H9 (cell line): ENCODE measurements at places on chromosomes 3 and 15.

- DNase-seq: peak; percentile 86
These were observed 32.2 kb upstream of the LACTB start for GRCh38 chr15:63089260-63090043.

DNA sequence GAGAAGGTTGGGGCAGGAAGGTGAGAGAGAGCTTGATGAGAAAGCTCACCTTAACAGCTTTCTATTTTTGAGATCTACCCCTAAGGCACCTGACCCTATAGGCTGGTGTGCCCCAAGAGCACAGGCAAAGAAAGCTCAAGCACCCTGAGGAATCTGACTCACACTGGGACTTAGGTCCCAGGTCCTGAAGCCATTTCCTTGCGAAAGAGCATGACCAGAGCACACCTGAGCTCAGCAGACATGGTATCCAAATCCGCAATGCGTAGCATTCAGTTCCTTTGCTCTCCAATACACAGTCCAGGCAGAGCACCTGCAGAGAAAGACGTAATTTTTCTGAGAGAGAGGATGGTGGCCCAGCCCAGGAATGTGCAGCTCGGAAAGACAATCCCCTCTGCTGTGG is 112.1 kb upstream of the LPP start:
- DNase-seq: peak; percentile 32

GRCh38 chr3:187902936-187903335 is 157.7 kb upstream of the BCL6 start:
- no peak for DNase-seq

DNA sequence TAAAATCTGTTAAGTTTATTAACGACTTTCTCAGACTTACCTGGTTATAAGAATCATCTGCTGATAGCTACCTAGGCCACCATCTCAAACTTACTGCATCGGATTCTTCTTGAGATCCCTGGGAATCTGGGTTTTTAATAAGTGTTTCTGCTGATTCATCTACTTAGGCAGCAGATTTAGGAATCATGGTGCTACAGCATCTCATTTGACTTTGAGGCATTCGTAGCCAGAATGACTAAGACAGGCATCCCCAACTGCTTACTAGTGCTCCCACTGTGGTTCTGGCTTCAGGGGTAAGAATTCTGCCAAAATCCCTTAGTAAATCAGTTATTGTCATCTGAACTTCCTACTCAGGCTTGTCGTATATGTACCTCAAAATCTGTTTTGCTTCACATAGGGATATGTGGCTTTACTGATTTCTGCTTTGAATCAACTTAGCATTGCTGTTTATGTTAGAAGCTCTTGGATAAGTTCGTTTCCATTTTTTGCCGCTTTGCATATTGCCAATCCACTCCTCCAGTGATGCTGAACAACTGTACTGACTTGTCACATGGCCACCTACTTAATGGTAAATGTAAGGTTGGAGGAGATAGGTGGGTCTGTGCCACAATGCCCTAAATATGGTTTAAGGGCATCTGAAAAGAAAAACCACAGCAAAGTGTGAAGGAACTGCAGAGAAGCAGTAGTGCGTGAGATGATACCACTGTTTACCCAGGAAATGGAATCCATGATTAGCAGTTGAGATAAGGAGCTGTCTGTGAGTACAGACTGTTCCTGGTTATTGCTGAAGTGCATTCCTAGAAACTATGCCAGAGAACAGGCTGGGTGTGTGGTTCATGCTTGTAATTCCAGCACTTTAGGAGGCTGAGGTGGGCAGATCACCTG is 60.3 kb downstream of the MAP6D1 start:
- no peak for DNase-seq

DNA sequence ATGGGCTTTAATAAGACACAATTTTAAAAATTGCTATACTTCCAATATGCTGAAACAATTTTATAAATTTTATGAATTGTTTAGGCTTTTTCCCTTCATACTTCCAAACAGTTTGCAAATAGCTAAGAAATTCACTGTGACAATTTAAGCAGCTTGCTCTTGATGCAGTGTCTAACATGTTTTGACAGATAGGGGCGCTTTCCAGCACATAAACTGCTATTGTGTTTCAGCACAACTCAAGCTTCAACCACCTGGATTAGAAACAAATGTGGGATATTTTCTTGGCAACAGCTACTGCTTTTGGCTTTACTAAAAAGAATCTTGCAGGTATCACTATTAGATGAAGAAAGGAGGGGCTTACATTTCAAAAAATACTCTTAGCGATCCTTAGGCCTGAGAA is 565.8 kb upstream of the DPPA4 start:
- DNase-seq: no peak

DNA sequence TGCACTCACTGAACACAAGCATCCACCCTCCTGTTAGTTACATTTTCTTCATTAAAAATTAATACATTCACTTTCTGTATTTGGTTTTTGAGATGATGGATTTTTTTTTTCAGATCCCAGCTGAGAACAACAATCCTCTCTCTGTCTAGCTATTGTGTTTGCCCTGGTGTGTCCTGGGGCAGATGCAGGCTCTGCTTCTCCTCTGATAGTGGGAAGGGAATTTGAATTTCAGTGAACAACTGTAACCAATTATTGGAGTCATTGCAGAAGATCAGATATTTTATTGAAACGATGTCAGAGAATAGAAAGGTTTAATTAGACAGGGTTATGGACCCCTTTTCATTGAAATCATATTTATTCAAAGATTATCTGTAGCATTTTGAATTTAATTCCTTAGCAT is 33.1 kb upstream of the RYR3 start:
- no peak for DNase-seq

GRCh38 chr15:65917407-65917756 is 48.1 kb downstream of the RAB11A start:
- DNase-seq: no peak

GRCh38 chr3:136752422-136753325 is 496 bp upstream of the STAG1 start:
- peak; percentile 98 for DNase-seq

DNA sequence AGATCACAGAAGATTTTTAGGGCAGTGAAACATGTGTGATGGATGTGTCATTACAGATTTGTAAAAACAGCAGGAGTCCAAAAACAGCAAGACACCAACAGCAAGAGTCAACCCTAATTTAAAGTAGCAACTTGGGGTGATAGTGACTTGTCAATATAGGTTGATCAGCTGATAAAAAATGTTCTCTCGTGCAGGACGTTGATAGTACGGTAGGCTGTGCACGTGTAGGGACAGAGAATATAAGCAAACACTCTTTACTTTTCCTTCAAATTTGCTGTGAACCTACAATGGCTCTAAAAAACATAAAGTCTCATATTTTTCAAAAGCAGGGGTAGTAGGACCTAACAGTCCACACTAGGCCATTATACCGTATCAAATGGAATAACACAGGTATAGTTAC is 120.8 kb downstream of the STAG1 start:
- DNase-seq: no peak

DNA sequence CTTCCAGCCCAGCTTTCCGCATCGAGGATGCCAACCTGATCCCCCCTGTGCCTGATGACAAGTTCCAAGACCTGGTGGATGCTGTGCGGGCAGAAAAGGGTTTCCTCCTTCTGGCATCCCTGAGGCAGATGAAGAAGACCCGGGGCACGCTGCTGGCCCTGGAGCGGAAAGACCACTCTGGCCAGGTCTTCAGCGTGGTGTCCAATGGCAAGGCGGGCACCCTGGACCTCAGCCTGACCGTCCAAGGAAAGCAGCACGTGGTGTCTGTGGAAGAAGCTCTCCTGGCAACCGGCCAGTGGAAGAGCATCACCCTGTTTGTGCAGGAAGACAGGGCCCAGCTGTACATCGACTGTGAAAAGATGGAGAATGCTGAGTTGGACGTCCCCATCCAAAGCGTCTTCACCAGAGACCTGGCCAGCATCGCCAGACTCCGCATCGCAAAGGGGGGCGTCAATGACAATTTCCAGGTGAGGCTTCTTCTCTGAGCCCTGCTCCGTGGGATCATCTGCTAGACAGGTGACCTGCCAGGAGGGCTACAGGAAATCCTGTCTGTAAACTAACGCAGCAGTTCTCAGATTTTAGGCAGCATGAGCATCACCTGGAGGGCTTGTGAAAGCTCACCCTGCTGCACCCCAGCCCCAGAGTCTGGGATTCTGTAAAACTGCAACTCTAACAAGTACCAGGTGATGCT is 1.6 kb downstream of the THBS1 start:
- no peak for DNase-seq

- no peak for DNase-seq
These were observed 31.6 kb downstream of the PRKCD start for GRCh38 chr3:53192608-53193007.

DNA sequence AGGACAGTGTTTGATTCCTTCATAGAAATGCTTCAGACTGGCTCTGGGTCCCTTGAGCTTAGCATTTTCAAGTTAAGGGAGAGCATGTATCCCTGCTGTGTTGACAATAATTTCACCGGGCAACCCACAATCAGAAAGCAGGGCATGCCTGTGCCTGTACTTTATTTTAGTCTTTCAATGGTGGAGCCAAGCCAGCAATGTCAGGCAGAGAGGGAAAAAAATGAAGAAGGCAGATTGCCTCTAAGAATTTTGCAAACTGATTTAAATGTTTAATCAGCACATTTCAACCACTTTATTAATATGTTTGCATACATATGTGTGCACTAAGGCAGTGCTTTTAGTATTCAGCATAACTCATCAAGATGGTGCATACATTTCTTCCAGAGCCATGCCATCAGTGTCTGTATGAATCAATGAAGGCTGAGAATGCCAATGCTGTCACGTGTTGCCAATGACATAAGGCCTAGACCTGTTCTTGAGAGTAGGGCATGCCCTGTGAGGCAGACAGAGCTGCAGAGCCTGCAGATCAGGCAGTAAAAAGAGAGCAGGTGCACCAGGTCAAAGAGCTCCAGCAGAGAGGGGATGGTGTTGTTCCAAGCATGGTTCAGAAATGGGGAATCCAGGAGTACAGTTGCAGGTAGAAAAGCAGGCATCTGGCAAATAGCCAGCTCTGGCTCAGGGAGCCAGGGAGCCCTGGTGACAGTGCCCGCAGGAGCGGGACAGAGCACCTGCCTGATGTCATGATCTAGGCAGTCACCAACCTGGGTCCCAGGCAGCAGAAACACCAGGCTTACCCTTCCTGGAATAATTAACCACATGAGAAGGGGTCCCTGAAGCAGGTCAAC is 508.5 kb downstream of the GABRG3 start:
- DNase-seq: no peak

GRCh38 chr15:29074045-29074444 is 188.3 kb downstream of the APBA2 start:
- DNase-seq: no peak

DNA sequence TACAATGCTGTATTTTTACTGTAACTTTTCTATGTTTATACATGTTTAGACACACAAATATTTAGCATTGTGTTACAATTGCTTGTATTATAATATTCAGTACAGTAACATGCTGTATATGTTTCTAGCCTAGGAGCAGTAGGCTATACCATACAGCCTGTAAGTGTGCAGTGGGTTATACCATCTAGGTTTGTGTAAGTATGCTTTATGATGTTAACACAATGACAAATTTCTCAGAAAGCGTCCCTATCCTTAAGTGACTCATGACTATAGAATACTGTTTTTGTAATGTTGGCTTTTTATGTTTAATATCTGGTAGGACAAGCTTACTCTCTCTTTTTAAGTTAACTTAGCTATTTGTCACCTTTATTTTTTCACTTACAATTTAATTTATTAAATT is 127.5 kb upstream of the THRB start:
- no peak for DNase-seq

GRCh38 chr3:129052675-129053074 is 7.9 kb upstream of the GP9 start:
- DNase-seq: no peak

DNA sequence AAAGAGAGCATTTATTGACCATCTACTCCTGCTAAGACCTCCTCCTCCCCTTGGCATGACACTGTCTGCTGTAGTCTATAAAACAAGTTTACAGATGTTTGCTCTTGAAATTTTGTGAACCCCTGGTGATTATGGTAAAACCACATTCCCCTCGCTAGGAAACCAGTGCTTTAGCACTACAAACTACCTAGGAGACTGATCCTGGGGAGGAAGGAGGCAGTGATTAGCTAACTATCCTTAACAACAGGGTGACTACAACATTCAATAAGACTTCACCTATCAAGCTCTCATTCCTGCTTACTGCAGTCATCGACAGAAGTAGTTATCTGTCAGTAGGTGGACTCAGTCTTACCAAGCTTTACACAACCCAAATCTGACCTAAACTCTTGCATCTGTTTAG is 371.3 kb downstream of the TUSC7 start:
- no peak for DNase-seq
